Choroid plexus epithelial cell (primary cell): ENCODE measurements at places on chromosomes 6 and 20.

- no peak for DNase-seq
Observed at GRCh38 chr6:37126961-37127616, 42.9 kb upstream of the PIM1 start.

DNA sequence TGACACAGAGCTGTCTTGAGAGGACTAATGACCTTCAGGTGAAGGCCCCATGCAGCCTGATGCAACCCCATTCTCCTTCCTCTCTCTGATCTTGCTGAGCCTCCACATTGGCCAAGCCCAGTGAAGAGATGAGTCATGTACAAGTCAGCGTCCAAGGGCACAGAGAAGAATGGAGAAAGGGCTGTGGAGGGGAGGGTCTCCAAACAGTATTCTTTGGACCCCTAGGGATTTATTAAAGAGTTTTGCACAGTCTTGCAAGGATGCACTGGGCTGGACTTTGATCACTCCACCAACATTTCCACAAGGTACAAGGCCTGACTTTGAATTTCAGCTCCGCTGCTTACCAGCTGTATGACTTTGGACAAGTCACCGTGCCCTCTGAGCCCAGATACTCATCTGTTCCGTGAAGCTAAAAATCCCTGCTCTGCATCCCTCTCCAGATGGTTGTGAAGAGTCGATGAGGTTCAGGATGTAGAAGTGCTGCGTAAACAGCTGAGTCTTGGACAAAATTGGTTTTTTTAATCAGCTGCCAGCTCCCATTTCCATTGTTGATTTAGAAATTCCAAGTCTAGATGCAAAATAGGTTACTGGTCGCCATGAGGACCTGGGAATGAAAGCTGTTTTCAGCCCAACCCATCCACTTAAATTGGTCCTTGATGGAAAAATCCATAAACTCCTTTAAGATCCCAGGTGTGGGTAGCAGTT is 14.1 kb upstream of the KCNG1 start:
- DNase-seq, result no peak

DNA sequence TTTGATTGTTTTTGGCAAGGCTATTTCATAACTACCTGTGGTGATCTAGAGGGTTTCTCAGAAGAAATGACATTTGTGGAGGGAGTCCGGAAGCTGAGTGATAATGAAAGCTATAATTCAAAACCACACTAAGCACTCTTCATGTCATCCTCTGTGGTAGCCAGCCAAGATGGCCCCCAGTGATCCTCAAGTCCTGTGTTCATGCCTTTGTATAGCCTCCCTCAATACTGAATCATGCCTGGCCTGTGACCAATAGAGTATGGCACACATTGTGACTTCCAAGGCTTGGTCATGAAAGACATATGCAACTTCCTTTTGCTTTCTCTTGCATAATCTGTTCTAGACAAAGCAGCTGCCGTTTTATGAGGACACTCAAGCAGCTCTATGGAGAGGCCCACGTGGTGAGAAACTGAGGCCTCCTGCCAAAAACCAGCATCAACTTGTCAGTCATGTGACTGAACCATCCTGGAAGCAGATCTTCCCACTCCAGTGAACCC is 12.8 kb upstream of the DNAAF9 start:
- peak; percentile 82 for DNase-seq

DNA sequence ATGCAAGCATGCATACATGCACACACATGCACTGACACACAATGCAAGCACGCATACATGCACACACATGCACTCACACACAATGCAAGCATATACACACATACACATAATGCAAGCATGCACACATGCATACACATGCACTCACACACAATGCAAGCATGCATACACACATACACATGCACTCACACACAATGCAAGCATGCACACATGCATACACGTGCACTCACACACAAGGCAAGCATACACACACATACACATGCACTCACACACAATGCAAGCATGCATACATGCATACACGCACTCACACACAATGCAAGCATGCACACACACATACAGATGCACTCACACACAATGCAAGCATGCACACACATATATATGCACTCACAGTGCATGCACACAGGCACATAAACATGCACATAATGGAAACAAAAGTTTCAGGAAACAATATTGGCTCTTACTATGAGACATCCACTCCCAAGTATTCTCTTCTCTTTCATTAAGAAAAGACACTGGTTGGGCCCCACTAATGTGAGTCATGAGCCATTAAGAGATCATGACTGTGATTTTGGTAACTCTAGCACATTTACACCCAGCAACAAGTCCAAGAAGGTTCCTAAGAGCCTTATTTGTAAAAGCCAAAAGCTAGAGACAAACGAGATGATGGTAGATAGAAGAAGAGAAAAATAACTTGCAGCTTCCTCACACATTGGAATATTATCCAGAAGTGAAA is 22.2 kb downstream of the APCDD1L start:
- DNase-seq, result no peak

DNA sequence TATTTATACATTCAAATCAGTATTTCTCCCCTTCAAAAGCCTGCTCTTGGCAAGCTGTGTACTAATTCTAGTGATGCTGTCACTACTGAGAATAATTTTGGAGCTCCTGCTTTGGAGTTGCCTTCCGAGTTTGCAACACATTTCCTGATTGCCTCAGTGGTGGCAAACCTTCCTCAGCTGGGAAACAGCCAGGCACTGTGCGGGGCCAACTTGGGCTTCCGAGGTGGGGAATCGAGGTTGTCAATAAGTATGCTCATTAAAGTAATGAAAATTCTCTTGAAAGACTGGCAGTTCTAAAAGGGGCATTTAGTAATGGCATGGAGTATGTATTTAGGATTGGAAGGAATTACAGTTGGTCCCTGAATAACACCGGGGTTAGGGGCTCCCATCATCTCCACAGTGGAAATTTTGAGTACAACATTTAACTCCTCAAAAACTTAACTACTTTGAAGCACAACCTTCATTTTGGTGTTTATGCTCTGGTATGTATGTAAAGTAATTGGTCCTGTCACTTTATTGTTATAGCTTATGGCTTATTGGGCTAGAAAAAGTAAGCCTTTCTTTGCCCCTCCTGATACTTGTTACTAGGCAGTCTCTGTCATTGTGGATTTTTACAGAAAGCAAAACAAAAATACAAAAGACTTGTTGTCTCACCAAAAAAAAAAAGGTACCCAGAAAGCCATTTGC is 2.7 kb downstream of the PAQR8 start:
- DNase-seq, result no peak

DNA sequence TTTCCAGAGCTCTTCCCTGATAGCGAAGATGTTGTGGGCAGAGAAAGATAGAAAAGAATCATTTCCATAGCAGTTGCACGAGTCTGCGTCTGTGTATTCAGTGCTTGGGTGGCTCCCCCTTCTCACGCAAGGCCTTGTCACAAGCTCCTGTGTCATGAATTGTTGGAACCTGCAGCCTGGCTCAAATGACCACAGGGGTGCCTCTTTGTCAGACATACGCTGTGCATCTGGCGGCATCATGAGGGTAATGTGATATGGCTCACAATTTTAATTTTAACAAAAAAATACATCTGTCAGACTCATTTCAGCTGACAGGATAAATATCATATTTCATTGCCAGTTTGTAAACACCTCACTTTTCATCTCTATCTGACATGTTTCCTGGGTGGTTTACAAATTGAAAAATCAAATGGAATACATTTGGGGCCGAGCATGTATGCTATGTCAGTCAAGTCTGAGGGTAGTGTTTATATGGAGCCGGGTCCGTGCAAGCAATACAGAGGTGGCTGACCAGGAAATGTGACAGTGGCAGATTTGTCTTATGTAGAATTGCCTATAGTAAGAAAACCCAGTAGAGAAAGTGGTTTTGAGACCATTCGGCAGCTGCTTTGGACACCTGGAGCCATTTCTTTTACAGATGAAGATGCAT is 90.9 kb downstream of the CAP2 start:
- DNase-seq, result no peak

GRCh38 chr20:15287329-15287728 is 949.9 kb upstream of the FLRT3 start:
- DNase-seq, result no peak

- peak; percentile 50 for DNase-seq
Observed at GRCh38 chr6:104940893-104941728, 15.8 kb upstream of the LIN28B start.

DNA sequence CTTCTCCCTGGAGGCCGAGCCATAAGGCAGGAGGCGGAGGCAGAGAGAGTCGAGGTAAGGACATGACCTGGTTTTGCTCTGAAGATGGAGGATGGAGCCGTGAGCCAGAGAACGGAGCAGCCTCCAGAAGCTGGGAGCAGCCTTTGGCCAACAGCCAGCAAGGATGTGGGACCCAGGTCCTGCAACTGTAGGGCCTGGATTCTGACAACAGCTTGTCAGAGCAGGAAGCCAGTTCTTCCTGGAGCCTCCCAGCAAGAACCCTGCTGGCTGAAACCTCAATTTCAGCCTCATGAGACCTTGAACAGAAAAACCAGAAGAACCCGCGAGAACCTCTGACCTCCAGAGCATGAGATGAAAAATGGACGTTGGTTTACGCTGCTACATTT is 13.4 kb upstream of the MRGBP start:
- DNase-seq, result no peak
